Vagina (tissue), 2 donors: ENCODE measurements at places on chromosomes 4 and X.

- no peaks in the 10 kb centered on the region for H3K36me3 ChIP-seq
- no peaks in the 10 kb centered on the region for H3K4me1 ChIP-seq
- no peak overlapping the region for H3K4me3 ChIP-seq
- no peak for DNase-seq
- H3K27ac ChIP-seq, result no peak overlapping the region
Measured at GRCh38 chr4:155735496-155735895, 23.3 kb upstream of the GUCY1B1 start.

DNA sequence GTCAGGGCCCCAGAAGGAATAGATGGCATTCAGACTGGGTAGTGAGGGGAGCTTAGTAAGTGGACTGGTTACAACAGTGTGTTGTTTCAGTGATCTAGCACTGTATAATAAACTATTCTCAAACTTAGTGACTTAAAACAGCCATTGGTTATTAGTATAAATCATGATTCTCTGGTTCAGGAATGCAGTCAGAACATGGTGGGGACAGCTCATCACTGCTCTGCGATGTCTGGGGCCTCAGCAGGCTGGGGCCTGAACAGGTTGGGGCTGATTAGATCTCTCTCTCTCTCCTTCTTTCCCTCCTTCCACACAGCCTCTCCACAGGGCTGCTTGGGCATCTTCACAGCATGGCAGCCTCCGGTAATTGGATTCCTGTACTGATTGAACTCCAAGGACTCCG is 160.4 kb downstream of the GATB start:
- H3K4me3 ChIP-seq, result no peak overlapping the region
- H3K4me1 ChIP-seq, result no peaks in the 10 kb centered on the region
- DNase-seq, result no peak
- H3K27ac ChIP-seq, result no peak overlapping the region
- no peaks in the 10 kb centered on the region for H3K36me3 ChIP-seq
- H3K27me3 ChIP-seq, result no peaks in the 10 kb centered on the region

DNA sequence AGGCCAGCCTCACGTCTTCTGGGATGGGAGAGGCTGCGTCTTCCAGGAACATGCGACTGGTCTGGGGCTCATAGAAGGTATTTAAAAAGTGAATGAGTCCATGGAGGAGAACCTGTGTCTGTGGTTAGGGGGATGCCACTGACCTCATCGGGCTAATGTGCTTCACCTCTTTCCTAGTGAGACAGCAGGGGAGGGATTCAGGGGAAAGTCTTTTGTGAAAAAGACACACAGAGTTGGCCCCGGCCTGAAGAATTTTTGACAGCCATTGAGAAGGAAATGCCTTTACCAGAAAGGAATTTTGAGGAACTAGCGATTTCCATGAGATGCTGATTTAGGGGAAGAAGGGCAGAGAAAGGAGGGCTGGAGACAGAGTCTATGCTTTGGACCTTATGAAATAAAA is 11.0 kb upstream of the C4orf50 start:
- no peaks in the 10 kb centered on the region for H3K27me3 ChIP-seq
- no peak for DNase-seq
- no peaks in the 10 kb centered on the region for H3K36me3 ChIP-seq
- no peak overlapping the region for H3K27ac ChIP-seq

GRCh38 chr4:158111241-158111640 is 61.6 kb downstream of the GASK1B start:
- no peak for DNase-seq
- H3K27me3 ChIP-seq, result no peaks in the 10 kb centered on the region
- no peak overlapping the region for H3K4me3 ChIP-seq
- H3K4me1 ChIP-seq, result no peaks in the 10 kb centered on the region
- no peak overlapping the region for H3K27ac ChIP-seq

DNA sequence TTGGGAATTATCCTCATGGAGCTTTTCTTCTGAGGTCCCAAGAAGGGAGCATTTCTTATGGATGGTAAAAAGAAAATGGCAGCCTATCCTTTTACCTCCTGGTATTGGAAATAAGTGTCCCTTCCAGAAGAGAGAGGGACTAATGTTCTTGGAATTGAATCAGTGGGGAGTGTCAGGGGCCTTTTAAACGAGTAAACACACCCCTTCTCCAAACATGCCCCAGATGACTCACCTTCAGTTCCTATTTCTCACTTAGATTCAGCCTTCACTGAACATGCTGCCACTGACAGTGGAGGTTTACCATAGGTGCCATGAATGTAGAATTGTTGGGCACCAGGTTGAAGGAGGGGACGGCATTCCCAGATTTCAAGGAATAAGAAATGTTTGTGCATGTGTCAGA is 19.0 kb downstream of the MAGEC2 start:
- no peaks in the 10 kb centered on the region for H3K36me3 ChIP-seq
- no peak overlapping the region for H3K4me3 ChIP-seq
- DNase-seq, result no peak
- no peaks in the 10 kb centered on the region for H3K4me1 ChIP-seq
- H3K27ac ChIP-seq, result no peak overlapping the region

DNA sequence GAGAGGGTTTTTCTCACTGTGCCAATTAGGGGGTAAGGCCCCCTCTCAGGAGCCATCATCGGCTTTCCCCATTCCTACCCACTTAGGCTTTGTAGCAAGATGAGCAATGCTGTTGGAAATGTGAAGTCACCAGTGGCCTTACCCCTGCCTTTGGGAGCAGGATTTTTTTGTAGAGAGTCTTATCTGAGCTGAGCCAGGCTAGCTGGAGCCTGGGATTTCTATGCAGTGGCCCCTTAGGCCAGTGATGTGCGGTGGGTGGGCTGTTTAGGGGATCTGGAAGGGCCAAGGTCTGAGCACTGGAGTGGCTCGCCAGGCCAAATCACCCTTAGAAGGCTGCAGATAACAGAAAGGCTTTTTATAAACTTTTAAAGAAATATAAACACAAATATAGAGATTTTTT is 4.2 kb downstream of the CXorf65 start:
- H3K4me1 ChIP-seq, result peaks cover 20% of the 10 kb centered on the region
- no peaks in the 10 kb centered on the region for H3K36me3 ChIP-seq
- H3K4me3 ChIP-seq, result no peak overlapping the region
- no peak for DNase-seq
